ENCODE measurements at places on chromosomes 12 and 14.

- DNase-seq = no peak
Measured at GRCh38 chr12:40202095-40203059, 22.4 kb upstream of the LRRK2 start.

GRCh38 chr14:102722646-102723045 is 54.6 kb upstream of the TRAF3 start:
- DNase-seq = no peak

DNA sequence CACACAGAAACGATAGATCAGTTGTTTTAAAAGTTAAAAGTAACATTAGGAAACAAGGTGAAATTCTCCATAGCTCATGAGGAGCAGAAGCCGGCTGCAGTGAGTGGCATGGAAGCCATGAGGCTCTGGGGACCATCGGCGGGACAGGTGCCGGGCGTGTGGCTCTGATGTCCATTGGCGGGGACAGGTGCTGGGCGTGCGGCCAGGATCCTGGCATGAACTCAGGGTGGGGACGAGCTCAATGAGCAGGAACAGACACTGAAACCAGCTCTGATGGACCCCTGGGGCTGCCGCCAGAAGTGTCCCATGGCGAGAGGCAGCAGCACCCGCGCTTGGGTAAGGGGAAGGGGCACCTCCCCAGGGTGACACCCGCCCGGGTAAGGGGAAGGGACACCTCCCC is 75.1 kb downstream of the NOC4L start:
- DNase-seq = no peak

- DNase-seq = peak; percentile 73
Measured at GRCh38 chr12:116594325-116595038, 35.3 kb downstream of the MAP1LC3B2 start.

DNA sequence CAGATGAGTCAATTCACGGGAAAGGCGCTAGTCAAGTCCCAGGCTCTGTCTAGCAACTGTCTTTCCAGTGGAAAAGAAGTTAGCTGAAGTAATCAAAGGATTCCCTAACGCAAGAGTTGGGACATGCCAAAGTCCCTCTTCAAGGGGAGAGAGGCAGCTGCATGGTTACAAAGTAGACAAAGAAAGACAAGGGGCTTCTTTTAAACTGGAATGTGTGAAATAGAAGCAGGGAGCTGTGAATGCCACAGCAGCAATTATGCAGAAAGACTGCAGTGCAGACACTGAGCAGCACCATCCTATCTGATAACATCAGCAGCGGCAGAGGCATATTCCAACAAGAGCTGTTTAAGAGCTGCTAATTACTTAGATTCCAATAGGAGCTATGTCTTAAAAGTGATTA is 12.5 kb upstream of the CIPC start:
- DNase-seq = no peak

GRCh38 chr14:58979325-58979724 is 209.1 kb upstream of the DAAM1 start:
- no peak for DNase-seq

- DNase-seq = no peak
Measured at GRCh38 chr12:32115404-32116104, 8.9 kb downstream of the BICD1 start.

- DNase-seq = no peak
Measured at GRCh38 chr12:115384391-115384790, 700.4 kb upstream of the TBX3 start.

DNA sequence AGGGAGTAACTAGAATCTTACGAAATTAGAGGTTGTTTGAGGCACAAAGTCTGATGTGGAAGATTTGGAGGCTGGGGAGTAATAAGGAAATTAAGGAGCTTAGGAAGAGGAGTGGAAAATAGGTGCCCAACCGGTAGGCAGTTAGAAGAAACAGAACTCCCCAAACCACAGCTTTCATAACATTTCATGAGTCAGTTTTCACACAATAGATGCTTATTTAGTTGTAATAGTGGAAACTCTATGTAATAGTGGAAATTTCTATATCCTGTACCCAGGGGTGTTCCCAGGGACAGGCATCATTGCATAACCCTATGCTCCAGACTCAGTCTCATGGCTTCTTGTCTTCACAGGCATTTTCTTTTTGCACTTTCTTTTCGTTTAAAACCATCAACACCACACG is 8.3 kb downstream of the C3AR1 start:
- no peak for DNase-seq

DNA sequence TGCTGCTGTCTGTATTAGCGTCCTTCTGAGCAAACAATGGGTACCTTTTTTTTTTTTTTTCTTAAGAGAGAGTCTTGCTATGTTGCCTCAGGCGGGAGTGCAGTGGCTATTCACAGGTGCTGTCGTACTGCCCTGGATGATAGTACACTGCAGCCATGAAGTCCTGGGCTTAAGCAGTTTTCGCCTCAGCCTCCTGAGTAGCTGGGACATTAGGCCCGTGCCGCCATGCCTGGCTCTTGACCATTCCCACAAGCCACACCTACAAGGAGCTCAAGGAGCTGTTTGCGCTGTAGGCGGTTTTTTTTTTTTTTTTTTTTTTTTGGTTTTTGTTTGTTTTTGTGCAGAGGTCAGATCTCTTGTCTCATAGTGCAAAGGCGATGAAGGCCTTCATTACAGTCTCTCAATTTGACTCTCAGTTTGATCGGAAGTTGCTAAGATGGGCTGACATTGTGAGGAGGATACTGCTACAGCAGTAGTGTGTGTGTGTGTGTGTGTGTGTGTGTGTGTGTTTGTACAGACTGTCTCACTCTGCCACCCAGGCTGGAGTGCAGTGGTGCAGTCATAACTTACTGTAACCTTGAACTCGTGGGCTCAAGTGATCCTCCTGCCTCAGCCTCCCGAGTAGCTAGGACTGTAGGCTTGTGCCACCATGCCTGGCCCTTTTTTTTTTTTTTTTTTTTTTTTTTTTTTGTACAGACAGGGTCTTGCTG is 34.2 kb downstream of the TRAF3 start:
- no peak for DNase-seq

DNA sequence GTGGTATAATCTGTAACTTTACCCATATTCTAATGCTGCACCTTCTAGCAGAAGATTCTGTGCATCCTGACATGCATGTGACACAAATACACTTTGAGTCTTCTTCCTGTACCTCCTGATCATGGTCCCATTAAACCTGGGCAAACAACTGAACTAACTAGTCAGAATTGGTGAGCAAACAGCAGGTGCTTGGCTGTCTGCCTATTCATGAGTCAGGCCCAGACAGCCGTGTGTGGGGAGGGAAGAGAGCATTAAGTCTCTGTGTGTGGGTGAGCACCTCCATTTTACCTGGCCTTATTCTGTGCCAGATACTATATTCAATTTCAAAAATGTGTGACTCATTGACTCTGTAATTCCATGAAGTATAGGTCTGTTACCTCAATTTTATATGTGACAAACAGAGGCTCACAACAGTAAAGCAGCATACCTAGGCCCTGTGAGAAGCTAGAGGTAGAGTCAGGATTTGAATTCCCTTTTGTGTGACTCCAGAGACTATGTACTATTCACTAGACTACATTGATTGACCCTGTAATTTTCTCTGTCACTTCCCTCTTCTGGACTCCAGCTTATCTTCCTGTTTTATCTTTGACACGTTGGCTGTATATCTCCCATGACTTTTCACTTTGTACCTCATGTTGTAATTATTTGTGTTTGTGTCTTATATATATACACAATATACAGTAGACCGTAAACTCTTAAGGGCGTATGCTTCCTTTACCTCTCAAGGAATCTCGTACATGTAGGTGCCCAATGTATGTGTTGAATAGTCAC is 32.2 kb downstream of the SUSD6 start:
- peak; percentile 82 for DNase-seq

- peak; percentile 71 for DNase-seq
Measured at GRCh38 chr14:73591690-73592449, at the start of gene ACOT4. ACOT4 (plus strand) TSS chr14:73591873; CDS start chr14:73591960, 87 bp downstream.

DNA sequence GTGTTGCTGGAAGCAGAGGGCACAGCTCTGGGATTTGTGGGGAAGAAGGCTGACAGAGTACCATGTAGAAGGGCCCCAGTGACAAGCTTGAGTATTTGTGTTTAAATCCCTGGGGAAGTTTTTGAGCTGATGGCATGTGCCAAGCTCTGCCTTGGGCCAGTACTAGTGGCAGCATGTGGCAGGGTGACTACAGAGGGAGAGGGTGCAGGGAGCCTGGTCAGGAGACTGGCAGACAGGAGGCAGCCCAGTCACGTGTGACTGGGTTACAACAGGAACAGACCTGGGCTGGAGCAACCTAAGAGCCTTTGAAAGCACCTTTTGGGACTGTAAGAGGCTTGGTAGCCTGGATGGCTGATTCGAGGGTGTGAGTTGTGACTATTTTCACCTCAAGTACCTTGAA is 112.1 kb downstream of the TSPAN9 start:
- no peak for DNase-seq

- DNase-seq = no peak
Measured at GRCh38 chr14:105860615-105861580, 334.5 kb downstream of the TMEM121 start.

DNA sequence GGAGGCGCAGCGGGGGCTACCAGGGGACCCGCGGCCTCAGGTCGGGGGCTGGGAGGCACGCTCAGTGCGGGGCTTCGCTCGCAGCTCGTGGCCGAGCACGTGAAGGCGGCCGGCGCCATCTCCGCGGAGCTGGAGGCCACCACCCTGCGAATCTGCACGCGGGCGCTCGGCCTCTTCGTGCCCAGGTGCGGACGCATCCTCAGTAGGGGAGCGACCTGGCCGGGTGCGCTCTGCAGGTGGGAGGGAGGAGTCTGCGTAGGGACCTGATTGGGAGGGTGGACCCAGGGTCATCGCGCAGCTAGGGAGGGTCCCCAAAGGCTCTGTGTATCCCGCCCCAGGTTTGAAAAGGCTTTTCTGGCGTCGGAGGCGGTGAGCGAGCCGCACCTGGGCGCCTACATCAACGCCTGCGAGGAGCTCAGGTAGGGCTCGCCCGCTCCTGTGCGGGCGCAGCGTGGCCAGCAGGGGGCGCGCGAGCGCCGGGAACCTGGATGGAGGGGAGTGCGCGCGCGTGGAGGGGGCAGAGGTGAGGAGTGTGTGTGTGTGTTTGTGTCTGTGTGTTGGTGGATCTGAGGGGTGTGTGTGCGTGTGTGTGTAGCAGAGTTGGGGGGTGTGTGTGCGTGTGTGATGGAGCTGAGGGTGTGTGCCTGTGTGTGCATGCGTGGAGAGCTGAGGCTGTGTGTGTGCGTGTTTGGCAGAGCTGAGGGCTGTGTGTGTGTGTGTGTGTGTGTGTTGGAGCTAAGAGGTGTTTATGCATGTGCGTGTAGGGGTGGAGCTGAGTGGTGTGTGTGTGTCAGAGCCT is 10.3 kb downstream of the EXOC3L4 start:
- DNase-seq = peak; percentile 76

DNA sequence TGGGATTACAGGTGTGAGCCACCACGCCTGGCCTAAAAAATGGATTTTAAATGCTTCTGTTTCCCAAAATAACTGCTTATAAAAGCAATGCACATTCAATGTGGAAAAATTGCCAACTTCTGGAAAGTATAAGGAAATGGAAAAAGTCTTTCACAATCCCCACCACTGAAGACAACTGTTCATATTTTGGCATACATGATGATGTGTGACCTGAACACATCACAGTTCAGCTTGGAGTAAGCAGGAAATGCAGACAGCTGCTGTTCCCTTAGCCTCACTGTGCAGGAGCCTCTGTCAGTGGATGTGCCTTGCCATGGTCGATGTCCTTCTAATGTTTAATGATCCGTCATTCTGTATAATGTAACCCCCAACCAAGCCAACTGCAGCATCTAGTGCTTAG is 5.2 kb downstream of the MTERF2 start:
- DNase-seq = no peak

Data from CD4-positive, alpha-beta T cell treated with Interleukin-6 for 4 hours (primary cell).